Muscle of leg (tissue), 16 donors: ENCODE measurements at places on chromosomes 2 and 18.

GRCh38 chr2:52510432-52510831, 1257.2 kb upstream of the CHAC2 start:
- DNase-seq, result no peak

DNA sequence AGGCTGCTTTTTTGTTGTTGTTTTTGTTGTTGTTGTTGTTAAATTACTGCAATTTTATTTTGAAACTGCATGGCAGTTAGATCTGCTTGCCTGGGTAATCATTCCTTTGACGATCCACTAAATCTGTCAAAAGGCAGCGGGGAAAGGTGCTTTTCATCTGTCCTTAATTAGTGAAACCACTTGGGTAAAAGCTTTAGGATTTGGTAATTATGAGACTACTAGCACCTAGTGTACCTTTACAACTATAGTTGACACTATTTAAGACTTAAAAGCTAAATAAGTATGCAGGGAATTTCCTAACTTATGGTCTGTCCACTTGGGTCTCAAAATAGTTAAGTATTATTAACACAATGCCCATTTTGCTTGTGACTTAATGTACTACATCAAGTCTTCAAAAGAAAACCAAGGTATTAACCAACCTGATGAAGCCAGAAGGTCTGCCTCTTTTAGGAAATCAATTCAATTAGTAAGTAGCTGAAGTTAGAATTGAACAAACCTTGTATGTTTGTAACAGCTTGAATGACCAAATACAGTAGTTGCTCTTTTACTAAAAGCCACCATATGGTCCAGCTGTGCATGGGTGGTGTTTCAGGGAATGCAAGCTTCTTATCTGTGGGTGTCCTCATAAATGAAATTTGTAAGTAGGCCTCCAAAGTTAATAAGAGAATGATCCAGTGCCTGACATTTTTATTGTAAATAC, 44.8 kb downstream of the NAB1 start:
- no peak for DNase-seq

GRCh38 chr18:9855681-9856080, 30.1 kb upstream of the TXNDC2 start:
- no peak for DNase-seq

GRCh38 chr18:3921826-3922225, 471.9 kb downstream of the TGIF1 start:
- no peak for DNase-seq

DNA sequence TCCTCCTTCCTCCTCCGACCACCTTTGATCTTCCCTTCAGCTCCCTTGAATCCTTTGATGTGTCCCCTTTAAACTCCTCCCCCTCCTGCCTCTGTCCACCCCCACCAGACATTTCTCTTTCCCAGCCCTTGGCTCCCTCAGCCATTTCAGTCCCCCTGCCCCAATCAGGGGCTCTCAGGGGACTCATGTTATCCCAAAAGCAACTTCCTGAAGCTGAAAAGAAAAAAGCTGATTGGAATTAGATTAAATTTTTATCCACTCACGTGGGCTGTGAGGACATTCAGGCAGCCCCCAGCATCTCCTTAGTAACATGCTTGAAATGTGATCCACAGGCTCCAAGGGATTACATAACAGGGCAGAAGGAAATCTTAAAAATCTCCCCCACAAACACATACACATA, 81.3 kb downstream of the NEURL3 start:
- peak; percentile 33 for DNase-seq

- DNase-seq, result peak; percentile 24
These were observed 81.8 kb downstream of the RTP5 start for GRCh38 chr2:241951316-241951700.

GRCh38 chr18:11989966-11990380, 8.7 kb downstream of the IMPA2 start:
- DNase-seq, result no peak

GRCh38 chr2:77566582-77566981, 44.4 kb upstream of the LRRTM4 start:
- no peak for DNase-seq

GRCh38 chr2:241975593-241976284, 106.2 kb downstream of the RTP5 start:
- no peak for DNase-seq

DNA sequence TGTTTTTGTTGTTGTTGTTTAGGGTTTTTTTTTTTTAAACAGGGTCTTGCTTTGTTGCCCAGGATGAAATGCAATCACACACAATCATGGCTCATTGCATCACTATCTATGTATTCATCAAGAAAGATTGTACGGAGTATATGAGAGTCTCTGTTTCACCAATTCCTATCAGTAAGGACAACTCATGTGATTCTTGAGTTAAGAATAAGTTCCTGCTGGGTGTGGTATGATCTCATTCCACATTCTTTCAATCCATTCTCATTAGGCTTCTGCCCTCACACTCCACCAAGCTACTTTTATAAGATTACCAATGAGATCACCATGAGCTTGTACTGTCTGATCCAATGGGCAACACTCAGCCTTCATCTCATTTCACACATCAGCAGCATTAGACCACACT, 9.1 kb upstream of the AP1S3 start:
- DNase-seq, result no peak

- no peak for DNase-seq
These were observed 97.5 kb upstream of the FSHR start for GRCh38 chr2:49251766-49252165.

DNA sequence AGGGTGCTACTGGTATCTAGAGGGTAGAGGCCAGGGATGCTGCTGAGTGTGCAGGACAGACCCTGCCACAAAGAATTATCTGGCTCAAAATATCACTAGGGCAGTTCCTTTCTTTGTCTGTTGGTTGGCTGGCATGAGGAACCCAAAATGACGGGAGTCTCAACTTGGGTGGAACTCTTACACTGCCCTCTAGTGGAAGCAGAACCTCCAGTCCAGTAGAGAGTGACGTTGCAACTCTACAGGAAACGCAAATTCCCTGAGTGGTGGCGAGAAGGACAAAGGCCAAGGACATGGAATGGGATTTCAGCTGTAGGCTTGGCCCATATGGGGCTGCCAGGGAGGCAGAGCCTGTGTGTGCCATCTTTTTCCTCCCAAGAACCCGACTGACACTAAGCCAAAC, 47.1 kb downstream of the COPS8 start:
- no peak for DNase-seq

GRCh38 chr2:200219309-200220113, 87.0 kb upstream of the SPATS2L start:
- peak; percentile 92 for DNase-seq

DNA sequence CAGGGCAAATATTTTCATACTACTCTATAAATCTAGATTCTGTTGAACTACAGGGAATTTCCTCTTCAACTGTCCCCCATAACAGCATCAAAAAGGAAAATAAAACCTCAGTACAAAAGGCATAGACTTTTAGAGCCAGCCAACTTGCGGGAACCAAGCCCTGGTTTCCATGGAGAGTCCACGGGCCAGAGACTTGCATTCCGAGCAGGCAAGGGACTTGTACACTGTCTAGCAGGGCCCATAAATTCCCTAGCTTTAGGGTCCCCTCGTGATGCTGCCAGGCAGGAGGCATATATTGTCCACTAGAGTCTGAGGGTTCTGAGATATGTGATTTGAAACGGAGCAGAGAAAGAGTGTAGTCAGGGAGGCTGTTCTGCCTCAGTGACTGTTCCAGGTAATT, 153.1 kb upstream of the SLC14A2 start:
- DNase-seq, result peak; percentile 31

- no peak for DNase-seq
These were observed 567.2 kb downstream of the SATB2 start for GRCh38 chr2:198890490-198890889.

DNA sequence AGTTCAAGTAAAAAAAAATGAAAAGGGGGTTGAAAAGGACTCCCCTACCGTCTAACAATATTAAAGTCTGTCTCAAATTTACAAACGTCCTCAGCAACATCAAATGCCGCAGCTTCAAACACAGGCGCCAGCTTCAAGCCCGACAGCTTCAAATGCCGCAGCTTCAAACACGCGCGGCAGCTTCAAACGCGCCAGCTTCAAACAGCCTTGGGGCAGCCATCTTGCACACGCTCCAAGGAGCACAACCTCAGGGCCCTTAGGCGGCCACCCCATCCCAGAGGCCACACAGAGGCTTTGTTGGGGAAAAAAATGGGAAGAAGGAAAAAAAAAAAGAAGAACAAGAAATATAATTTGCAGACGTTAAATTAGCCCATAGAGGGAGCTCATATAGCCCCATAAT, 244.4 kb upstream of the VRK2 start:
- DNase-seq, result no peak

GRCh38 chr2:208713066-208713745, 306.6 kb downstream of the PTH2R start:
- DNase-seq, result peak; percentile 61

GRCh38 chr18:77495982-77496690, 246.5 kb downstream of the GALR1 start:
- DNase-seq, result peak; percentile 13

DNA sequence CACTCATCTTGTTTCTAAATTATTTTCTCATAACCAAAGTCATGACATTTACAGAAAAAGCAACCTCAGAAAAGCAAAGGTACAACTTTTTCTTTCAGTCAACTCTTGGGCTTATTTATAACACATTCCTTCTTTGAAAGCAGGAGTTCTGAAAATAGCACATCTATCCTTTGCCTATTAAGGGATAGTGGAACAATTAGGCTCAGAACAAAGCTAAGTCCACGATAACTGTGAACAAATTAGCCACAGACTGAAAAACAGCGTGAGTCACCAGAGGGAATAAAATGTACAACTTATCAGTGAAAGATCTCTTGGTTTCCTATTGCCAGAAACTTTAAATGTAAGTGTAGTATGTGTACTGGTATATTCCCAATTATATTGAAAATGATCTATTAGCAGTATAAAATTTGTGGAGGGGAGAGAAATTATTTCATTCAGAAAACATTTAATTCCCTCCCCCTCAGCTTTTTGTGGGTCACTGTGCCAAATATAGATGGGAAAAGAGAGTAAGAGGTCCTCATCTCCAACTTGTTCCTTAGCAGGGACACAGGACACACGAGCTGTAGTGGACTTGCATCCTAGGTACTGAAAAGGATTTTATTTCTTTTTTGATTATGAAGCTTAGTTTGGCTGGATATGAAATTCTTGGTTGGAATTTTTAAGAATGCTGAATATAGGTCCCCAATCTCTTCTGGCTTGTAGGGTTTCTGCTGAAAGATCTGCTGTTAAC, 15.4 kb upstream of the MATN3 start:
- DNase-seq, result no peak

GRCh38 chr2:210536973-210537650, 19.3 kb upstream of the CPS1 start:
- no peak for DNase-seq

DNA sequence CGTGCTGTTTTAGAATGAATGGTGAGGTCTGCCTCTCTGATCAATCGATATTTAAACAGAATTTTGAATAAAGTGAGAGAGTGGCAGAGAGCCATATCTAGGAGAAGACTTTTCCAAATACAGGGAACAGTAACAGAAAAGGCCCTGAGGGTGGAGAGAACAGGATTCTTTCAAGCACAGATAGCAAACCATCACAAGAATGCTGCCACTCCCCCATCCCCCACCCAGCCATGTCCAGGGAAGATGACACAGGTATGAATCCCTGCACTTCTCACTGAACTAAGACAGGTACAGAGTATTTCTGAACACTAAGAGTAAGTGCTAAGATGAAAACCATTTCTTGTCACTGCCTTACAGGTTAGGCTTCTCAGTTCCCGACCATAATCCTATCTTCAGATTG, 23.6 kb downstream of the LRATD1 start:
- DNase-seq, result no peak

GRCh38 chr2:44545005-44545404, 183.3 kb downstream of the CAMKMT start:
- DNase-seq, result no peak

DNA sequence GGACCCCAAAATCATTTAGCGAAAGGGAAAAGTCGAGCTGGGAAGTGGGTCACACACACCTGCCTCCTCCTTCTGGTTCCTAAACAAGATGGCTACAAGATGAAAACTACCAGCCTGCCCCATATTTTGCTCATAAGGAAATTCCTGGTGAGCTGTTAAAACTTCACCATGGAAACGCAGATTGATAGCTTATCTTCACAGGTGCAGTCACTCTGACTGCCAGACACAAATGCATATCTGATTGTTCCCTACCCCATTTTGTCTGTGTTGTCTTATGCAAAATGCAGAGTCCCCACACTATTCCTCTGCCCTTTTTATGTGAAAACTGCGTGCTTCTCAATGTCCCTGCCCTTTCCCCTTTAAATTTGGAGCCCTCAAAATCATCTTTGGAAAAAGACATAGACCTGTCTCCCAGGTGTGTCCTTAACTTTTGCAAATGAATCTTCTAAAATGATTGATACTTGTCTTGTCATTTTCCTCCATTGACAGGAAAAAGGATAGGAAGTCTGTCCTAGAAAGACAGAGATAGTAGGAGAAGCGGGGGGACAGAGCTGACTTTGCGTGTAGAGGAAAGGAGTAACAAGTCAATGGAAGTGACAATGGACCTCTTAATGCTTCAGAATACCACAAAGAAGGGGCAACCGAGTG, 38.9 kb upstream of the THOC1 start:
- no peak for DNase-seq

GRCh38 chr2:14454202-14454601, 178.3 kb upstream of the LRATD1 start:
- no peak for DNase-seq

- no peak for DNase-seq
These were observed 3.8 kb upstream of the ATP6V1C2 start for GRCh38 chr2:10717628-10718027.

DNA sequence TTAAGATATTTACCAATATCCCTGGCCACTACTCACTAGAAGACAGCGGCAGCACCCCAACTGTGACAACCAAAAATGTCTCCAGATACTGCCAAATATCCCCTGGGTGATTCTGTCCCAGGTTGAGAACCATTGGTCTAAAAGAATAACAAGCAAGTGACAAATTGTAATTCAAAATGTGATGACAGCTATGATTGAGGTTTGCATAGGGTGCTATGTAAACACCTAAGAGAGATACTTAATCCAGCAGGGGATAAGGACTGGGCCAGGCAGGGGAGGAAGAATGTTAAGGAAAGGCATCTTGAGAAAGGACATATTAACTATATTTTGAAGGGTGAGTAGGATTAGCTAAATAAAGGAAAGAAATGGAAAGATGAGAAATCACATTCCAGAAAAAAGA, 38.0 kb upstream of the ENOSF1 start:
- DNase-seq, result no peak

DNA sequence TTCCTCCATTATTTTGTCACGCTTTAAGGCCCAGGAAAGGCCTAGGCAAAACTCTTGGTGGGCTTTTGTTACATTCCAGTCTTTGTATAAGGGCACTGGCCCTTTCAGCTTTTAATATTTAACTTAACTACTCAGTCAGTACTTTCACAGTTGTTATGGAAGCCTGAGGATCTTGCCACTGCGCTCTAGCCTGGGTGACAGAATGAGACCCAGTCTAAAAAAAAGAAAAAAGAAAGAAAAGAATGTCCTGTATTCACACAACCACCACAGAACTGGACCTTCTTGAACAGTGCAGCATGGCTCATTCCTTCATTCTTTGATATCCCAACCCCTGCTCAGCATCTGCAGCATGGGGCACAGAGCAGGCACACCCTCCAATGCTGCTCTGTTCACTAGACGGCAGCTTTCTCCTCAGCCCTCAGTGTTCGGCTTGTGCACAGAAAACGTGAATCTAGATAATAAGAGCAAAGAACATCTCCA, 93.4 kb upstream of the MSH2 start:
- no peak for DNase-seq
